ENCODE measurements at places on chromosomes 11 and 22. TPM values are rescaled to one million over a fixed set of nuclear protein-coding genes. Genes with fewer than 3 reads are reported as not detected.

The APOL3 gene
- total RNA-seq = 0.45 TPM

The GAS2 gene
- 0.41 TPM for total RNA-seq

The CALCA gene
- 0.09 TPM for total RNA-seq

The ELF5 gene
- not detected for total RNA-seq

The KDM4E gene
- total RNA-seq = not detected

The KLHL35 gene
- 0.51 TPM for total RNA-seq

The GTSE1 gene
- total RNA-seq = 32.4 TPM

The LRRC32 gene
- 0.46 TPM for total RNA-seq
